ENCODE measurements at places on chromosomes 1 and 21.

- DNase-seq, result no peak
Observed at GRCh38 chr1:101846820-101847219, 149.9 kb downstream of the OLFM3 start.

DNA sequence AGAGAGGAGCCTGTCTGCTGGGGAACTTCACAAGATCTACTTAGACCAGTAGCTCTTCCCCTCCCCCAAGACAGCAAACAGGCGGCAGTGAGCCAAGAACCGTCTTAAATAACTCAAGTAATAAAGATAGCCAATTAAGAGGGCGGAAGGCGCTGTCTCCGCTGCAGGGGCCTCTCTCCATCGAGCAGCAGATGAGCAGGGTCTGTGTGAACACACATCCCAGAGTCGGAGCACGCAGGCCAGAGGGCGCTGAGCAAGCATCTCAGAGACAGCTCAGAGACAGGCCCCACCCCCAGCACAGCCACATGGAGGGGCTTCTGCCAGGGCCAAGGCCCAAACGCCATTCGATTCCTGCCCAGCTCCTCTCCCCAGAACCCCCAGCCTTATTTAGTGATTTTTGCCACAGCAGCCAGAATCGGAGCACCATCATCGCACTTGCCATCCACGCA lies 11.1 kb downstream of the IFFO2 start:
- no peak for DNase-seq

DNA sequence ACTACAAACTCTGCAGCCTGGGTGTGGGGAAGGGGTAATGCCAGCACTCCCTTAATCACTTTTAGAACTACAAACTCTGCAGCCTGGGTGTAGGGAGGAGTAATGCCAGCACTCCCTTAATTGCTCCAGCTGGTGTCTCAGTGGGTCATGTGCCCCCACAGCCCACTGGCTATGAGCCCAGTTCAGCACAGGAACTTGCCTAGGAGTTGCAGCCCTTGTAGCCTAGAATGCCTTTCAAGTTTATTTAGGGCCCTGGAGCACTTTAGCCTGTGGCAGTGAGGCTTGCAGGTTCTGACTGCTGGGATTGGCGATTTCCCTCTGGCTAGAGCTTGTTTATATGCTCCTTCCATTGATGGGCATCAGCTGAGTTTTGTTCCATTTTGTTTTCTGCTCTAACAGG lies 17.1 kb downstream of the VN1R5 start:
- DNase-seq, result no peak

- no peak for DNase-seq
Observed at GRCh38 chr1:53934170-53934765, 11.2 kb downstream of the IFT25 start.

- no peak for DNase-seq
Observed at GRCh38 chr1:59556802-59557548, 257.8 kb upstream of the HOOK1 start.

DNA sequence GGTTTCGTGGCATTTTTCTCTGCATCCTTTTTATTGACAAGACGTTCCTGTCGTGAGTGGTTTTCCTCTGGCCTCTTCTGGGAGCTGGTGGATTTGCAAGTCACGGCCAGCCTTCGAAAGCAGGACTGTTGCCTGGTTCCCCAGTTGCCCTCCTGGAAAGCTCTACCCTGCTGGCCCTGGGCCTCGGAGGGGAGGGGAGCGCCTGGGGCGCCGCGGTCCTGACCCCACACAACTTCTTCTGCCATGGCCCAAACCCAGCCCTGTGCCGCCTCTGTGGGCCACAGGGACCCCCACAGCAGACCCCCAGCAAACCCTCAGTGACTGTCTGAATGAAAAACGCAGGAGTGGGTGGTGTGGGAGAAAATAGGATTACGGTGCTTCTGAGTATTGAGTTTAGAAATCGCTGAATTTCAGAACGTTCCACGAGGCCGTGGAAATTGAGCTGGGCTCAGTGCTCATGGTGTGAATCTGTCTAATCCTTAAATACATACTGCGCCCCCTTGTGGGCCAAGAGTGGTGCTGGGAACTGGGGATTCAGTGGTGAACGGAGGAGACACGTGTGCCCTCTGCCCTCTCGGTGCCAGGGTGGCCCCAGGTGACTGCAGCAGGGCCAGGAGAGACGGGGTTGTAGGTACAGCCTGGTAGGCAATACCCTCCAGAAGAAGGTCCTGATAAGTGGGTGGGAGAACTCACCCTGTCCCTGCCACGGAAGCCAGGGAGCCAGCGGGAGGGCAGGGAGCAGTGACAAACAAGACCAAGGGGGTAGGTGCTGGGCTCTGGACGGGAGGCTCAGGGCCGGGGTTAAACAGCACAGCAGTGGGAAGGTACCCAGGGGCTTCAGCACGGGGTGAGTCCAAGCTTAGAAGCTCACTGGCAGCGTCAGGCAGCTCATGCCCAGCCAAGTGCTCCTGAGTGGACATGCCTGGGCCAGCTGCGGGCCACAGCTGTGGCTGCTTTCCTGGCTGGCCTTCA lies 101.2 kb upstream of the COL6A1 start:
- DNase-seq, result peak; percentile 18
